SJCRH30 (cell line): ENCODE measurements at places on chromosomes 7 and 10. TPM values are rescaled to one million over a fixed set of nuclear protein-coding genes. Genes with fewer than 3 reads are reported as not detected.
A peak's percentile ranks its signal among the peaks of the same experiment; 100 is the strongest.

FGFR2 gene
- 44.8 and 45.9 TPM in 2 replicates for total RNA-seq

PSPH gene
- total RNA-seq: 39.6 and 53.2 TPM in 2 replicates

- H3K36me3 ChIP-seq: 0 out of 2 replicates have a peak, but pooled peaks cover 2% of the 10 kb centered on the region
- no peaks in the 10 kb centered on the region for H3K4me1 ChIP-seq
- no peaks in the 10 kb centered on the region for H3K27me3 ChIP-seq
These were observed 7.9 kb downstream of the NUDT13 start for GRCh38 chr10:73117976-73118743.

- peak; percentile 28 for DNase-seq
- H3K4me1 ChIP-seq: no peaks in the 10 kb centered on the region; the same call in 1 of the 2 replicates
These were observed 47.0 kb upstream of the FIGNL1 start for GRCh38 chr7:50497068-50497642.

GNGT1 gene
- total RNA-seq: 0.48 and 0.65 TPM in 2 replicates

LDB3 gene
- total RNA-seq: 0.53 and 0.59 TPM in 2 replicates
